Caco-2 (cell line): ENCODE measurements at places on chromosomes 1 and 21.

GRCh38 chr21:14850394-14850793, 214.4 kb downstream of the NRIP1 start:
- H3K27ac ChIP-seq = no peak overlapping the region
- H3K36me3 ChIP-seq = no peaks in the 10 kb centered on the region
- no peaks in the 10 kb centered on the region for H3K4me1 ChIP-seq

- no peak for DNase-seq
- no peaks in the 10 kb centered on the region for H3K27me3 ChIP-seq
- no peak overlapping the region for H3K27ac ChIP-seq
- no peaks in the 10 kb centered on the region for H3K36me3 ChIP-seq
Measured at GRCh38 chr1:164703960-164704411, 145.0 kb downstream of the PBX1 start.

- peak; percentile 94 for DNase-seq
- peaks cover 9% of the 10 kb centered on the region; the same call in 1 of the 2 replicates for H3K4me1 ChIP-seq
- no peaks in the 10 kb centered on the region for H3K36me3 ChIP-seq
- H3K27me3 ChIP-seq = no peaks in the 10 kb centered on the region; the same call in 1 of the 2 replicates
- peak overlapping the region; percentile 58 for H3K27ac ChIP-seq
Measured at GRCh38 chr21:31558962-31559367, 100.5 kb upstream of the SOD1 start.

DNA sequence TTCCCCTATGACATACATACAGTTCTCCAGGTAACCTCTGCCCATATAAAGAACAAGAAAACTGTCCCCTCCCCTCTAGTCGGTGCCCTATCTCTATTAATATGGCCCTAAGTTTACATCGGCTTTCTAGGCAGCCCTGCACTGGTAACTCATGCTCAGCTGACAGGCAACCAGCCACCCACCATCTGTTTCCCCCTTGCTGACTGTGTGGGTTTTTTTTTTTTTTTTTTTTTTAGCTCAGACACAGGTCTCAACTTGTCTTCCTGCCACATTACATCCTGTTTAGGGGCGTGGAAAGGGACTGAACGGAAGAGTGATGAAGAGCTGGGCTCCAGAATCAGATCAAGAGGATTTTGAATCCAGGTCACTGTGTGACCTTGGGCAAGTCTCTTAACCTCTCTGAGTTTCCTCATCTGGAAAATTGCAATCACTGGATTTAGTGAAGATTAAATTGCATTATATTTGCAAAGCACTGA, 14.0 kb downstream of the LAPTM5 start:
- H3K4me3 ChIP-seq = no peak overlapping the region
- H3K36me3 ChIP-seq = no peaks in the 10 kb centered on the region
- peaks cover 17% of the 10 kb centered on the region for H3K4me1 ChIP-seq
- no peaks in the 10 kb centered on the region for H3K27me3 ChIP-seq
- no peak overlapping the region for H3K27ac ChIP-seq

DNA sequence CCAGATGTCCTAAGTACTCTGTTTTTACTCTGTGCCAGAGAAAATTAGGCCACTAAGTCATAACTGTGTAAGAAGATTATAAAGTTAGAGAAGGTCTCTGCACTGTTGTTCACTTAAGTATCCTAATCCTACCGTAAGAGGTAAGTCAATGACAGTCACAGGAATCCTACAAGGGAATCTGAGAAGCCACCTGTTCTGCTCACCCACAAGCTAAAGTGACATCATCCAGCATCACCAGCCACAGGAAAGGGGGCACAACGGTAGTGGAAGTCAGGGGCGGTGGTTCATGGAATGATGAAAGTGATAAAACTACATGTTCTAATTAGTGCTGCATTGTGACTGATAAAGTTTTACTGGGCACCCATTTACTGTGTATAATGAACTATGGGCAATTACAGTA, 92.7 kb downstream of the PLD5 start:
- DNase-seq = no peak
- H3K4me3 ChIP-seq = no peak overlapping the region
- no peaks in the 10 kb centered on the region for H3K27me3 ChIP-seq
- H3K36me3 ChIP-seq = no peaks in the 10 kb centered on the region

DNA sequence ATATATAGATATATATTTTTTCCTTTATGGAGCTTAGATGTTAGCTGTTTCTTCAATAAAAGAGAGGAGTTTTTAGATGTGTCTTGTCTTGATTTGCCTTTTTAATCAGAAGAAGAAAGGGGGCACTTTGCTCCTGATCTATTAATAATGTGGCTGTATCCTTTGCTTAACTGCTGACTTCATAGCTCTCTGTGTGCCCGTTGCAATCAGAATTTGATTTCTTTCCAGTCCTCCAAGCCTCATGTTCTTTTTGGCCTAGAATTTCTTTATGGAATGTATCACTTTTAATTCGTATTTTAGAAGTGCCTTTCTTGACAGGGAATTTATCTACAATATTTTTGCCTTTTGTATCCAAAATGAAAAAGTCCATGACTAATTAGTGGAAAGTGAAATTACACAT, 85.3 kb downstream of the C1orf21 start:
- no peak for DNase-seq
- H3K27ac ChIP-seq = no peak overlapping the region
- no peak overlapping the region for H3K4me3 ChIP-seq
- H3K36me3 ChIP-seq = no peaks in the 10 kb centered on the region
- no peaks in the 10 kb centered on the region for H3K27me3 ChIP-seq

DNA sequence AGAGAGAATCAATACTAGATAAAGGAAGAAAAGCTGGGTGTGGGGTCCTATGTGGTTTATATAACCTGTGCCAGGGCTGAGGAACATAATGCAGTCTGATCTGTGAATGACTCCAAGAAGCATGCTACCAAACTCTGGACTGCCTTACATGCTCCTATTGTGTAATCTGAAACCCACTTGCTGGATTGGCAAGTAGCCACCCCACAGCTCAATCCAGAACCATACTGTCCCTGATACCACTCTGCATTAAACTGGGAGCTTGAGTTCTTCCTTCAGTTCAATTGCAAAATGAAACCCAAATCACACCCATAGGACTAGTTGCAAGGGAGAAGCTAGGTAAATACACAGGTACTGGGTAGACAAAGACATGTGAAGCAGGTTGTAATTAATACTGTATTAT, 115.4 kb upstream of the NEGR1 start:
- no peak overlapping the region for H3K27ac ChIP-seq
- H3K4me3 ChIP-seq = no peak overlapping the region
- H3K4me1 ChIP-seq = no peaks in the 10 kb centered on the region
- H3K36me3 ChIP-seq = no peaks in the 10 kb centered on the region
- no peak for DNase-seq
- no peaks in the 10 kb centered on the region for H3K27me3 ChIP-seq

DNA sequence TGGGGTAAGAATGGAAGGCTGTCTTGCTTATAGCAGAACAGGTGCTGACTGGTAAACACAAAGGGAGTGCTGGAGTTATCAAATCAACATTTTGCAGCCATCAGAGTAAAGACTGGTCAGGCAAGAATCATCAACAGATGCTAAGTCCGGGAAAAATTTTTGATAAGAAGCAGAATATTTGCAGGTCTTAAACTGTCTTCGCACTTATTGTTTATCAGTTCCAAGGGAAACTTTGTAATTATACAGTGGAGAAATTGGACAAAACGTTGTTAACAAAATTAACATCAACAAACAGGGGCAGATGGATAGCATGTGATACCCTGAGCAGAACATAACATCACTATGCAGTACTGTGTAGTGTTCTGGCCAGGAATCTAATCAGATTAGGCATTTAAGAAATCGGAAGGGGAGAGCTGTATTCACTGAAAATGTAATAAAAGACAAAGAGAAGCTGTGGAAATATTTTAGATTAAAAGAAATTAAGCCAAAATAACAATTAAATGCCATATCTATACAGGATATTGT, 127.1 kb downstream of the DAB1 start:
- H3K27me3 ChIP-seq = no peaks in the 10 kb centered on the region
- H3K4me1 ChIP-seq = peaks cover 6% of the 10 kb centered on the region; the same call in 1 of the 2 replicates

DNA sequence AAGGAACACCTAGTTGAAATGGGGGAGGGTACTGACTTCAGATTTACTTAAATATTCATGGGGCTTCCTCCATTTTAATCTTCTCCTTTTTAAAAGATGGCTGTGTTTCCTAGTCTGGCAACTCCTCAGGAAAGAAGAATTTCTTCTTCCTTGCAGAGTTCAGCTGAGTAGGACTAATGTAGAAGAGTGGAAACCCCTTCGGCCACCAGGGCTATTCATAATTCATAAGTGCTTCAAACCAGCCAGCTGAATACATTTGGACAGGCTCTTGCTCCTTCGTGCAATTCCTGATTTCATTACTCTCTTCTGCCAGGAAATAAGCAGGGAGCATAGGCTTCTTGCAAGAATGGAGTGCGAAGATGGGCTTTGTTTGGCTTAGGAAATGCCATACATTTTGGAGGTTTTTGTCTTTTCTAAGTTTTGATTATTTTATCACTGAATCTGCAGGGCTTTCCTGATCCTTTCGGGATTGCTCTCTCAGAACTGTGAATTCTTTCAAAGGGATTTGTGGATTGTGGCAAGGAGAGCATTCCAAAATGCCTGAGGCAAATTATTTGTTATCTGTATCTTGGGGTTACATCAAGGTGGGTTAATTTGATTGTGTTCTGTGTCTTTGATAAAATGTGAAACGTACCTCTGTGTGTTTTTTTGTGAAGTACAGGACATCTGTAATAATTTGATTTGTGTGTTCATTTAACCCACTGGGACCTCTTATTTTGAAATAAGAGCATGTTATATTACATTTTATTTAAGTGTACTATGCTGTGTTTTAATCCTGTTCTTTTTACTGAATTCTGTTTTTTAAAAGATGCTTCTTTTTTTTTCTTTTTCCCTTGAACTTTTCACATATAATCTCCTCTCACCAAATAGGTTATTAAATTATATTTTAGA, 179.4 kb upstream of the SGIP1 start:
- DNase-seq = no peak
- H3K36me3 ChIP-seq = no peaks in the 10 kb centered on the region

- H3K27me3 ChIP-seq = no peaks in the 10 kb centered on the region
- H3K4me1 ChIP-seq = no peaks in the 10 kb centered on the region
- DNase-seq = no peak
- no peak overlapping the region for H3K27ac ChIP-seq
- H3K4me3 ChIP-seq = no peak overlapping the region
Measured at GRCh38 chr1:147549526-147549925, 8.2 kb downstream of the BCL9 start.

- no peaks in the 10 kb centered on the region; the same call in 1 of the 2 replicates for H3K36me3 ChIP-seq
- no peak overlapping the region for H3K27ac ChIP-seq
- no peak for DNase-seq
- H3K4me1 ChIP-seq = no peaks in the 10 kb centered on the region
Measured at GRCh38 chr1:1543706-1544099, 3.3 kb upstream of the TMEM240 start.

DNA sequence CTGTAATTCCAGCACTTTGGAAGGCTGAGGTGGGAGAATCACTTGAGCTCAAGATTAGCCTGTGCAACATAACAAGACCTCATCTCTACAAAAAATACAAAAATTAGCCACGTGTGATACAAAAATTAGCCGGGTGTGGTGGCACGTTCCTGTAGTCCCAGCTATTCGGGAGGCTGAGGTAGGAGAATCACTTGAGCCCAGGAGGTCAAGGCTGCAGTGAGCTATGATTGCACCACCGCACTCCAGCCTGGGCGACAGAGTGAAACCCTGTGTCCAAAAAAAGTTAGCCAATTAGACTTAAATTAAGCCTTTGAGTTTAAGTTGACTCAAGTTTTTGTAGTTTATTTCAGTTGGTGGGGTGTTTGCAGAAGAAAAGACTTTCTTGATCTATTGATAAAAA, 11.8 kb downstream of the CXADR start:
- H3K27ac ChIP-seq = peak overlapping the region; percentile 18
- H3K4me3 ChIP-seq = no peak overlapping the region
- H3K4me1 ChIP-seq = peaks cover 94% of the 10 kb centered on the region
- DNase-seq = no peak
- no peaks in the 10 kb centered on the region for H3K36me3 ChIP-seq
- H3K27me3 ChIP-seq = no peaks in the 10 kb centered on the region

DNA sequence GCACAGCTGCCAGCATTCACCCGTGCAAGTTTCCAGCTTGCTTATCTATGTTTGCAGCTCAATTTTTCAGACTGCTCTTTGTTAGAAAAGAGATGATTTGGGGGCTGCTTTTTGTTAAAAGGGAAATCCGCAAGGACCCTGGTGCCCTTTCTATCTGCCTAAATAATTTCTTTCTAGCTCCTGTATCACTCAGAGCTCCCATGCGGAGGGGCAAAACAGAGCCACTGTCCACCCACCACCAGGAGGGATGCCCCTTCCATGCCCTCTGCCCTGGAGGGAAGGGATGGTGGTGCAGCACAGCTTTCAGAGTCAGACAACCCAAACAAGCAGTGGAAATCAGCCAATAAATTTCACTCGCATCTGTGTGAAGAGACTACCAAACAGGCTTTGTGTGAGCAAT, 13.9 kb upstream of the SLC5A9 start:
- no peaks in the 10 kb centered on the region for H3K4me1 ChIP-seq
- no peaks in the 10 kb centered on the region for H3K36me3 ChIP-seq
- DNase-seq = no peak
- no peaks in the 10 kb centered on the region for H3K27me3 ChIP-seq
- no peak overlapping the region for H3K4me3 ChIP-seq

DNA sequence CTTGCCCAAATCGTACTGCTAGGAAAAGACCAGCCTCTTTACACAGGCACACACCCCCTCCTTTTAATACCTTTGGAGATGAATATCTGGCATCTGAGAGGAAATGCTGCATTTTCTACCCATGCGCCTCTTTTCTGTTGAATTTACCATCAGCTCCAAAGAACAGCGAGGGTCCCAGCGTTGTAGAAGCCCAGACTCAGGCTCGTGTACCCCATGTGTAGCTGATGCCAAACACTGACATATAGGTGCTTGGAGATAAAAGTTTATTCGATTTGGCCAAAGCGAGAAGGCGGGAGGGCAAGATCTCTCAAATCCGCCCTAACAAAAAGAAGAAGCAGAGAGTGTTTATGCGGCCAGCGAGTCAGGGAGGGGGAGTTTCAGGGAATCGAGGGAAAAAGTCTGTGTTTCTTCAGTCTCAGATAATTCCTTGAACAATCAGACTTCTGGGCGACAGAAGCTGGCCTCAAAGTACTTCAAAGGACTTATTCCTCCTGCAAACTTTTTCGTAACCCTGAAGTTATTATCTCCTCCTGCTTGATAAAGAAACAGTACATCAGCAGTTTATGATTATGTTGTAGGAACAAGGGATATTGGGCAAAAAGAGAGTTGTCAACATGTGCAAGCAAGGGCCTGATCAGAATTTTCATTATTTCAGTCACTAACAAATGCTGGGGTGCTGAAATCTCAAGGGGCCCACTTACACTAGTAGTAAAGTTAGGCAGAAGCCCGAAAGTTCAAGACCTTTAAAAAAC, 642 bp upstream of the CREG1 start:
- H3K4me3 ChIP-seq = peak overlapping the region; percentile 43
- no peak for DNase-seq
- no peaks in the 10 kb centered on the region for H3K27me3 ChIP-seq
- peak overlapping the region; percentile 40 for H3K27ac ChIP-seq

GRCh38 chr1:55472784-55473183, 257.6 kb upstream of the USP24 start:
- H3K27ac ChIP-seq = no peak overlapping the region
- H3K27me3 ChIP-seq = no peaks in the 10 kb centered on the region
- H3K36me3 ChIP-seq = no peaks in the 10 kb centered on the region
- no peak for DNase-seq
- H3K4me1 ChIP-seq = no peaks in the 10 kb centered on the region
- H3K4me3 ChIP-seq = no peak overlapping the region

DNA sequence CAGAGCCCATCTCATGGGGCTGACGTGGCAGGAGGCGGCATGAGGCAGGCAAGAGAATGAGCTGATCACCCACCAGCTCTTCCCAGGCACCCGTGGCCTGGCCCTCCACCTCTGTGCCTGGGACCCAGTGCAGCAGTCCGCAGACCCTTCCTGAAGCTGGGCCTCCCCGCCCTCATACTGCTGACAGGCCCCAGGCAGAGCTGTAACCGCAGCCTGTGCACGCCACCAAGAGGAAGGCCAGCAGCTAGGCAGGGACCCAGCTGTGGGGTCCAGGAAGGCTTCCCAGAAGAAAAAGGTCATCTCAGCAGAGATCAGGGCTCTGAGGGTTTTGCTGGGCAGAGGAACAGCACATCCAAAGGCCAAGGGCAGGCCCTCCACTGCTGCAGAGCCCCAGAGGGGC, 9.8 kb upstream of the MTFR1L start:
- H3K27me3 ChIP-seq = no peaks in the 10 kb centered on the region
- no peaks in the 10 kb centered on the region for H3K4me1 ChIP-seq
